Activated CD4-positive, alpha-beta T cell treated with anti-CD3 and anti-CD28 coated beads, Interleukin-2, Interleukin-6, amounts not matched to agents 100 ng/mL and 50 ng/mL, durations not matched to agents 16 hours and 8 hours (primary cell): ENCODE measurements at places on chromosomes 4 and X.

- no peak for DNase-seq
Observed at GRCh38 chrX:133926809-133927208, 58.6 kb downstream of the GPC3 start.

DNA sequence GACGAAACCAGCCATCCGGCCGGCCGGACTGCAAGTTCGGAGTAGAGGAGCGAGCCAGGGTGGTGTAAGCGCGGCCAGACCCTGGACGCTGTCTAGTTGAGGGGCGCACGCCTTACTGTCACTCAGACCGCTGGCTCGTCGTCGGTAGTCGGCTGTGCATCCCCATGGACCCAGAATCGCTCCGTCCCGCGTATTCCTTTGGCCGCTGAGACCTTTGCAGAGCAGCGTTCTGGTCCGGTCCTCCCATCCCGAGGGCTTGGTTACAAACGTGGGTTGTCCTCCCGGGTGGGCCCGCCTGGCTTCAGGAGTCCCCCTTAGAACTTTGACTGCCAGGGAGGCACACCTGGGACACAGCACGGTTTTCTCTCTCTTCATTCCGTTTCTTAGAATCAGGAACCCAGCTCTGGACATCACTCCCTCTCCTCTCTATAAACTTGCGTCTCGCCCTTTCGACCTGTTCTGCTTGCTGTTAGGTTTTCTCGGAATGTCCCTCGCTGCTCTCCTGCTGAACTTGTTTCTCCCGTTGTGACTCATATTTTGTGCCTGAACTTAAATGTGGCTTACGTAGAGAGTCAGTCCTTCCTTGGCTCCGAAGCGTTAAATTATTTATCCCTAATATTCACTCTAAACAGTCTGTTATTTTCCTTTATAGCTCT is 672 bp downstream of the PGM2 start:
- DNase-seq = peak; percentile 25

GRCh38 chr4:109465069-109465468 is 31.5 kb downstream of the SEC24B start:
- DNase-seq = no peak

GRCh38 chrX:19065535-19065934 is 56.7 kb downstream of the ADGRG2 start:
- no peak for DNase-seq

GRCh38 chr4:169236078-169236477 is 34.7 kb downstream of the SH3RF1 start:
- no peak for DNase-seq

DNA sequence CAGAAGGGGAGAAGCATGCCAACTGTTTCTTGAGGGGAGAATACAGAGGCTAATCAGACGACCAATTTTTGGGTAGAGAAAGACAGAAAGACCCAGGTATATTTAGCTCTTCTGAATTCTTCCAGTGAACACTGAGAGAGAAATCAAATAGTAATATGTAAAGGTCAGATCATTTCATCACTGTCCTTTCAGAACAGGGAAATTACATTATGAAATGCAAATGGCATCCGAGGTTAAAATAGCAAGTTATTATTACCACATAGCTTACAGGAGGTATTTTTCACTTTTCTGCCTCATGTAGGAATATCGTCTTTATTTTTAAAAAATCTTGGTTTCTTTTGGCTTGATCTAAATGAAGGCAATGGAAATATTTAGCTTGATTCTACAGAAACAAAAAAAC is 18.0 kb downstream of the GABRB1 start:
- DNase-seq = no peak

GRCh38 chr4:186020106-186020792 is 48.7 kb upstream of the TLR3 start:
- DNase-seq = no peak

DNA sequence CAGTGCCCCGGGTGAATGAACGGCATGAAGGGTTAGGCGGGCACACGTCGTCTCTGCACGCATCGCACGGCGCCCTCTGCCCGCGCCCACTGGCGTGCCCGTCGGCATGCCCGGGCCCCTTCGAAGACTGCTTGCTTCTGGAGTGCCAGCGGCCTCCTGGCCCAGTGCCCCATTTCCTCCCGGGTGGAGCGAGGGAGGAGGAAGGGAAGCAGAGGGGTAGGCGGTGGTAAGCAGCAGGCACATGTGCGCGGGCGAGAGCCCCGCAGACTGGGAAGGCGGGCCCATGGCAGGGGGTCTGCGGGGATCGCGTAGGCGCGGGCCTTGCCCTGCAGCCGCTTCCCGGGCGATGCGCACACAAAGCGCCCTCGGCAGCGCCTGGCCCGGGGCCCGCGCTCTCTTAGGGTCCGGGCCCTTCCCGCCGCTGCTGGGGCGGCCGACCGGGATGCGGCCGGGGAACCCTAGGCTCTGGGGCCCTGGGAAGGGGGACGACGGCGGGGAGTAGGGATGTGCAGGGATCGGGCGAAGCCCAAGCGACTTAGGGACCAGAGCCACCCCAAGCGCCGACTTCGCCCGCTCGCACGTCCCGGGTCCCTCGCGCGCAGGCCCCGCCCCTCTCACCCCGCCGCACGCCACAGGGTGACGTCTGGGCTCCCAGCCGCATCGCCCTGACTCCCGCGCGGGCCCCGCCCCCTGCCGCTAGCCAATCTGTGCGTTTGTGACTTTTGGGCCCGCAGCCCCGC is 866 bp upstream of the EMD start:
- DNase-seq = peak; percentile 33

DNA sequence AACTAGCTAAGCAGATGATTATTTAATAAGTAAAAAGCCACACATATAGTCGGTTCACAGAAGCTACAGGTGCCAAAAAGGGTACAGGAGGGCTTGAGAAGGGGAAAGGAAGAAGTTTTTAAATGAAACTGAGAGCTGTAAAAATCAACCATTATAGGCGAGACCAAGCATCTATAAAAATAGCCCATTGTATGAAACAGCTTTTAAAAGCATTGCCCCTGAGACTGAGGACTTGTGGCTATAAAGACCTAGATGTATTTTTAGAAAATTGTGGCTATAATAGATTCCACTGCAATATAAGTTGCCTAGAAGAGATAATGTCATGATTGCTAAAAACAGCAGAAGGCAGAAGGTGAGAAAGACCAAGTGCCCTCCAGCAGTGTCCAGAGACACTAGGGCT is 15.0 kb upstream of the TTC29 start:
- no peak for DNase-seq

GRCh38 chr4:55510685-55511084 is 36.0 kb downstream of the CLOCK start:
- peak; percentile 3 for DNase-seq

DNA sequence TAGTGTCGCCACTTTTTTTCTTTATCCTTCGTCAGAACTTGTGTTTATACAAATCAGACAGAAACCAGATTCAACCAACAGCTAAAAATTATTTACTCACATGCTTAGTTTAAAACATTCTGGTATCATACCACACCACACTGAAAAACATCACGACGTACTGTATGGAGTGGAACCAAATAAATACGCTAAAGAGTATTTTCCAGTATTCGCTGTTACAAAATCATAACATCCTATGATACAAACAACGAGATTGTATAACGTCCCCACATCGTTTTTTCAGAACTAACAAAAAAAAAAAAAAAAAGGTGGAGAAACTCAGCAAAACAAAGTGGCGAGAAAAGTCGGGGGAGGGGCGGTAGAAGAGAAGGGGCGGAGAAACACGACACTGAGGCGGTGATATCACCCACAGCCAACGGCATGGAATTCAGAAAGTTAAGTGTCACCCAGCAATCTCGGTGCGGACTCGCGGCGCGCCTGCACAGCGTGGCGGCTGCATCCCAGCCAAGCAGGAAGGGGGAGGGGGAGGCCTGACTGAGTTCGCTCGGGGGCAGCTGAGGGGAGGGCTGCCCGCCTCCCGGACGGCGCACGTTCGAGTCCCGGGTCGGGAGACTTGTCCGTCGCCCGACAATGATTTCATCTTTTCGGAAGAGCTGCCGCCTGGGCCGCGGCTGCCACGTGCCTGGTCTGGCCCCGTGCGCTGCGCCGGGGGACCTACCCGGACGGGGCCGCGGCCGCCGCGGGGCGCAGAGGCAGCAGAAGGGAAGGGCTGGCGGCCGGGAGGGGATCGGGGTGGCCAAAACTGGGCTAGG is 920 bp downstream of the SETD7 start:
- peak; percentile 91 for DNase-seq

DNA sequence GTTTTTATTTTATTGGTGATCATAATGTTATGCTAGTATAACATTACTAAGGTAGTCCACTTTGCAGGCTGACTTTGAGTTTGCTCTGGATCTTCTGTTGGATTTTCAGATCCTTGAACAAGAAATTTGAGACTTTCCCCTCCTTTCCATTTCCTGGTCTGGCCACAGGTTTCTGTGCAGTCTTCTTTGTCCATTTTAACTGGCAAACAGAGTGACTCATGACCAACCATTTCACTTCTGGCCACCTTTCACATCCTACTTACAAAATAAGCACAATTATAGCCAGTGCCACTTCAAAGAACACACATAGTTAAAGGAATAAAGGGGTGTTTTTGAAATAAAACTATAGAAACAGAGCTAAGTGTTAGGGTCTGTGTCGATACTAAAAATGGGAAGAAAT is 8.4 kb downstream of the ANK2 start:
- DNase-seq = no peak

DNA sequence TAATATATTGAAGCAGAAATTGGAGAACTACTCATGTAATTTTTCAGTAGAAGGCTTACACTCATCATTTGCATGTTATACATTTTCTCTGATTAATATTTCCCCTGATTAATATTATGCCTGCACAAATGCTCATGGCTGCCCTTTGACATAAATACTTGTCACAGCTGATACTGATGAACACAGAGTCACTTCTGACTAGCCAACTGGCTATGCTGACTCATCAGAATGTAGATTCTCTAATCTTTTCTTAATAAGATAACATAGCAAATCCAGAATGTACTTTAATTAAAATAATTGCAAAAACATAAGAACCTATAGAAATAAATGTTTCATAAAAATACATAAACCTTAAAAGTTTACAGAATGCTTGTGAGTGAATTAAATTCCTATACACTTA is 52.4 kb upstream of the C4orf54 start:
- DNase-seq = no peak

DNA sequence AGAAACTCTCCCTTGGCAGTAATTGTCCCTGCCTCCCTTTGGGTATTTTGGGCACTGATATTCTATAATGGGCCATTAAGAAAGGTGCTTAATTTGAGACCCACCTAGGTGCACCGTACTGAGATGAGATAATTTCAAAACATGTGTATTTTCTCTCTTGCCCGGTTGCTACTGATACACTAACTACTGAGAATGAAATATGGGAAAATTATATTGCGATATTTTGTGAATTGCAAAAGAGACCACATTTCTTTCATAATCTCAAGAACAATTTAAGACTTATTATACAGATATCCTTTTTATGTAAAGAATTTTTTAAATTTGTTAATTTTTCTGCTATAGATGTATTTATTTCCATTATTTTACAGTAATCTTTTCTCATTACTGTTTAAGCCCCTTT is 284.9 kb downstream of the ADGRL3 start:
- DNase-seq = no peak

GRCh38 chrX:18574591-18574990 is 97.3 kb downstream of the RS1 start:
- DNase-seq = no peak

DNA sequence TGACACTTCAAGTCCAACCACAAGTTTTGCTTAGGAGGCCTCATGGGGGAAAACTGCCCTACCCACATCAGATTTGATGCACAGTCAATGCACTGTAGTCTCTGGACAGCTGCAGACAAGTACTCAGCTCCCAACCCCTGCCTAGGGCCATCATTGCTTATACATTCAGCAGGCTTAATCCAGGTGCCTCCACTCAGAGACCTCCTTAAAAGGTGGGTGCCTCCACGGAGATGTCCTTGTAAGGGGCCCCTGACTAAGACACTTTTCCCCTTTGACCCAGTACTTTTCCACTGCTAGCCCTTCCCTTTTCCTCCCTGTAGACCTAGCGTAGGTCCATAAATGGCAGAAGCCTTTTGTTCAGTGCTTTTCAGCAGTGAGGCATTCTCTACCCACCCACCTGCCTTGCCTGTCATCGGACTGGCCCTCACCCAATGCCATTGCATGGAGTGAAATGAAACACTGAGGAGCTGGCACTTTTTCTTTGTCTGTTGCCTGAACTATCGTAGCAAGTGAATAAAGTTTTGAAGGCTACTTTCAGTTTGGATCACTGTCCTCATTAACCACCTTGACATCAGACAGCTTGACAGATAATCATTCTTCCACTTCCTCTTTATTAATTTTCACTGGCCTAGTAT is 23.8 kb upstream of the PLK4 start:
- no peak for DNase-seq

- no peak for DNase-seq
Observed at GRCh38 chr4:113708250-113708649, 53.3 kb downstream of the CAMK2D start.

GRCh38 chr4:167238226-167238625 is 3.9 kb upstream of the SPOCK3 start:
- no peak for DNase-seq

- peak; percentile 65 for DNase-seq
Observed at GRCh38 chr4:140252742-140253555, 99.0 kb upstream of the MAML3 start.

GRCh38 chr4:110489901-110490508 is 14.1 kb downstream of the ENPEP start:
- DNase-seq = no peak
